ENCODE measurements at places on chromosomes 4 and X. TPM values are rescaled to one million over a fixed set of nuclear protein-coding genes. Genes with fewer than 3 reads are reported as not detected.

- no peak for DNase-seq
Measured at GRCh38 chr4:67659065-67659464, 41.9 kb downstream of the UBA6 start.

- DNase-seq: peak; percentile 44
Measured at GRCh38 chr4:96916711-96917110, 1076.8 kb downstream of the PDHA2 start.

- DNase-seq: no peak
Measured at GRCh38 chr4:32932156-32932555, 2212.0 kb downstream of the PCDH7 start.

- no peak for DNase-seq
Measured at GRCh38 chr4:26076000-26076587, 162.1 kb downstream of the SMIM20 start.

- no peak for DNase-seq
Measured at GRCh38 chr4:83503974-83504373, 19.1 kb upstream of the ABRAXAS1 start.

DNA sequence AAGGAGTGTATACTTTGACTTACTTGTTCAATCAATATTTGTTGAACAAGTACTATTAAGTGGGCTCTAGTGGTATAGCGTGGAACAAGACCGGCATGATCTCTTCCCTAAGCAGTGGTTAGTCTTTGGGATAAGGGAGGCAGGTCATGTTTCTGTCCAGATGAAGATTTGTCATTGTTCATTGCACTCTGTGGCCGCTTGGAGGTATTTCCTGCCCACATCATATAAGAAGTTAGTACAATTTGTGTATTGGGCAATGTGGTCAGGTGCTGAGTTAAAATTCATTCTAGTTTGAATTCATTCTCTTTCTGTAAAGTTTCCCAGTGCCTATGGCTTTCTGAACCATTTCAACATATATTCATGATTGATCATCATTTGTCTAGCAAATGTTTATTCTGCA, 101.1 kb upstream of the SHISA3 start:
- no peak for DNase-seq

GRCh38 chr4:107736037-107736436, 16.0 kb upstream of the PAPSS1 start:
- DNase-seq: no peak

ODAM gene
- polyA plus RNA-seq: not detected

RTL5 gene
- 0.31 TPM for polyA plus RNA-seq

TRO gene
- polyA plus RNA-seq: 36.8 TPM

USP51 gene
- 2.8 TPM for polyA plus RNA-seq

TRAM1L1 gene
- 1.9 TPM for polyA plus RNA-seq

All from GM23338 (cell line).